ENCODE measurements at places on chromosomes 12 and 14.

DNA sequence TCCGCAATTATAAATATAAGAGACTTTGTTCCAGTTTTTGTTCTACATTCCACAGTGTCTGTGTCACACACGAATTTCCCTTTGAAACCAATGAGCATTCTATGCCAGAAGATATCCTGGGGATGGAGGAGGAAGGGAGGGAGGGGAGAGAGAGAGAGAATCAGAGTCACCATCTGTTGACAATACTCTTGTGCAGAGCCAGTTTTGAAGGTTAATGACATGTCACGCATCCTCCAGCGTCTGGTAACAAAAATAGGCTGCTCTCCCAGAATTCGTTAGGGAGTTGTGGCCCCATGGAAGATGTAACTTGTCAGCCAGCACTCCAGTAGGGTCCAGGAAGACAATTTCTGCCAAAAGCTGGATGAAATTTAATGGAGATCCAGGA, 213.5 kb upstream of the KRR1 start:
- DNase-seq = no peak

DNA sequence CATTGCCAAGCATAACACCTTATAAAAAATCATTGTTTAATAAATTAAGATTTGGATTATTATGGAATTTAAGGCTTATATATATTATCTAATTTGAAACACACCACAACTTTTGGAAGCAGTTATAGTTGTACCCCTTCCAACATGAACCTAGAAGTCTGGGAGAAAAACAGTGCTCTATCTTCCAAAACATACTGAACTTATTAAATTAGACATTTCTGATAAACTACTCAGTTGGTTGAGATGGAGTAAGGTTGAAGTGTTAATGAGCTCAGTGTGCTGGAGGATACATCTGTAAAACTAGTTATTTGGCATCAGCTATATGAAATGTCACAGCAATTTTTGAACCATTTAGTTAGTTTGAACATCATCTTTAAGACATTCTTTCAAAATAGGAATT, 227.4 kb downstream of the ALX1 start:
- no peak for DNase-seq

DNA sequence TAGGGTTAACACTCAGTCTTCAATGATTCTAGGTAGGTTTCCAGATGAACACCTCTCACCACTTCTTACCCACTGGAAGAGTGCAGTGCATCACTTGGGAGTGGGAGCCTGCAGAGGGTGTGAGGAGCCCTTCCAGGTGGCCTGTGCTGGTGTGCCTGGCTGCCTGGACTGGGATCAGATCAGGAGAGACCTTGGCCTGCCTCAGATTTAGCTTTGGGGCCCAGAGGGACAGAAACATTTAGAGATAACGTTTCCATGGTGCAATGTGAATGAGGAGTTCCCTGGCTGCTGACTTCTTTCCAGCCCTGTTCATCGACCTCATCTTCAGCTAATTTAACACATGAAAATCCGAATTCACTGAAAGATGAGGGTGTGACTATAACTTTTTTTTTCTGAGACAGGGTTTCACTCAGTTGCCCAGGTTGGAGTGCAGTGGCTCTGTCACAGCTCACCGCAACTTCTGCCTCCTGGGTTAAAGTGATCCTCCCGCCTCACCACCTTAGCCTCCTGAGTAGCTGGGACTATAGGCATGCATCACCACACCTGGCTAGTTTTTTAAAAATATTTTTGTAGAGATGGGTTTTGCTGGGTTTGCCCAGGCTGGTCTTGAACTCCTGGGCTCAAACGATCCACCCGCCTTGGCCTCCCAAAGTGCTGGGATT, 53.6 kb downstream of the SUSD6 start:
- no peak for DNase-seq

GRCh38 chr12:94258593-94258992, 110.2 kb downstream of the PLXNC1 start:
- no peak for DNase-seq

GRCh38 chr12:13465635-13466034, 269.1 kb downstream of the EMP1 start:
- no peak for DNase-seq

- no peak for DNase-seq
Measured at GRCh38 chr12:85350356-85350755, 70.3 kb downstream of the ALX1 start.

GRCh38 chr14:81952917-81953316, 419.3 kb upstream of the SEL1L start:
- no peak for DNase-seq

- no peak for DNase-seq
Measured at GRCh38 chr12:21248679-21249078, 86.0 kb downstream of the SLCO1A2 start.

DNA sequence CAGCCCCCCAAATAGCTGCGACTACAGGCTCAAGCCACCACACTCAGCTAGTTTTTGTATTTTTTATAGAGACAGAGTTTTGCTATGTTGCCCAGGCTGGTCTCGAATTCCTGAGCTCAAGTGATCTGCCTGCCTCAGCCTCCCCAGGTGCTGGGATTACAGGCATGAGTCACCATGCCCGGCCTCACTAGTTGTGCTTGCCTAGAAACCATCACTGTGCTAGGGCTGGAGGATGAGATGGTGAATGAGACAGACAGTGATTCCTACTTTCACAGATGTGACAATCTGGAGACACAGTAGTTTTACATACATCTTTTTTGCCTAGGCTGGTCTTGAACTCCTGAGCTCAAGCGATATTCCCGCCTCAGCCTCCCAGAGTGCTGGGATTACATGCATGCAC, 7.5 kb upstream of the MSI1 start:
- DNase-seq = no peak
